ENCODE measurements at places on chromosomes 4 and X.

DNA sequence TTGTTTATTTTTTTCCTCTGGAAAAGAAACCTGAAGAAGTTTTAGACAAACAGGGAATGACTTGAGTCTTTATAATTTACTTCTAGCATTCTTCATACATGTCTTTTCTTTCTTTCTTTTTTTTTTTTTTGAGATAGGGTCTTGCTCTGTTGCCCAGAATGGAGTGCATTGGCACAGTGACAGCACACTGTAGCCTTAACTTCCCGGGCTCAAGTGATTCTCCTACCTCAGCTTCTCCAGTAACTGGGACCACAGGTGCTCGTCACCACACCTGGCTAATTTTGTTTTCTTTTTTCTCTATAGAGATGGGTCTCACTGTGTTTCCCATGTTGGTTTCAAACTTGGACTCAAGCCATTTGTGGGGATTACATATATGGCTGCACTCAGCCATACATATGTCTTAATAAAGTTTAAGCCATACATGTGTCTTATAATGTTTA lies 71.8 kb downstream of the RAPGEF2 start:
- no peak for DNase-seq

DNA sequence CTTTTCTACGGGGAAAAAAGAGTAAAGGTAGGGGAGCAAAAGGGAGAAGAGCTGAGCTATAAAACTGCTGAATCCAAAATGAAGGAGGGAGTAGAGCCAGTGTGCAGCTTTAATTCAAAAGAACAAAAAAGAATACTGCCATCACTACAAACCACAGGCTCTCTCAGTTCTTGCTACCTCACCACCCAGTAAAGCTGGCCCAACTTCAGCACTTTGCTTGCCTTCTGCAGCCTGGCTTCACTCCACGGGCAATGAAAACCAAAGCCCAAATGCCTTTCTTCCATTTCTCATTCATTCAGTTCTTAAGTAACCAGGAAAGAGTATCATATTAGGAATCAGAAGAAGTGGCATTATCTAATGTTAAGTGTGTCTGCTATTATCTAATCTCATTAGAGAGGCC lies 376.8 kb downstream of the BCOR start:
- no peak for DNase-seq

DNA sequence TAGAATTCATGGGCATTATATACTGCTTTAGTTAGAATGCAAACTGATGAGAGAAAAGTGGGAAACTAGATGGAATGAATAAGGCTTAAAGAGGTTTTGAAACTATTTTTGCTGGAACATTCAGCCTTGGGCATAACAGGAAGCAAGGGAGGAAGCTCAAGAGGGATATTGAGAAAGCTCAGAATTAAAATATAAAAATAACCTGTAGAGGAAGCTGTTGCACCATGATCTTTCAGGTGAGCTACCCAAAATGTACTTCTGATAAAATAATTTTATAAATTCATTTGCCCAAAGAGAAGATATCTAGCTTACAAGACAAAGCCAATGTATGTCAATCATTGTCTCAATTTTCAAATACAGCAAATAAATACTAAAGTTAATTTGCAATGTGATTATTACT lies 11.3 kb downstream of the GC start:
- DNase-seq = no peak

- DNase-seq = no peak
Measured at GRCh38 chrX:28225513-28225912, 244.3 kb upstream of the DCAF8L1 start.

- DNase-seq = no peak
Measured at GRCh38 chrX:19388741-19389140, 45.0 kb downstream of the PDHA1 start.

DNA sequence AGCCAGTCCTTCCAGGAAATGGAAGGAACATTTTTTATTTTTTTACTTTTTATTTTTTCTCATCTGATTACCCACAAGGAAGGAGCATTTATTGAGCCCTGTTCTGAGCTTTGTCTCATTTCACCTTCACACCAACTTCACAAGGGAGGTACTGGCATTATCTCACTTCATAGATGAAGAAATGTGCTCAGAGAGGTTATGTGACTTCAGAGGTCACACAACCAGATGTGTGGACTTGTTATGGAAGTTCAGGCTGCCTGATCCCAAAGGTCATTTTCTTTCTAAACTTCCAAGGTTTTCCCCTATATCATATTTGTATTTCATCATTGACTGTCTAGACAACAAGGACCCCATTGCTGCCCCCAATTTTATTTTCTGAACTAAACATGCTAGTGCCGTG lies 160.3 kb downstream of the DCLK2 start:
- no peak for DNase-seq

DNA sequence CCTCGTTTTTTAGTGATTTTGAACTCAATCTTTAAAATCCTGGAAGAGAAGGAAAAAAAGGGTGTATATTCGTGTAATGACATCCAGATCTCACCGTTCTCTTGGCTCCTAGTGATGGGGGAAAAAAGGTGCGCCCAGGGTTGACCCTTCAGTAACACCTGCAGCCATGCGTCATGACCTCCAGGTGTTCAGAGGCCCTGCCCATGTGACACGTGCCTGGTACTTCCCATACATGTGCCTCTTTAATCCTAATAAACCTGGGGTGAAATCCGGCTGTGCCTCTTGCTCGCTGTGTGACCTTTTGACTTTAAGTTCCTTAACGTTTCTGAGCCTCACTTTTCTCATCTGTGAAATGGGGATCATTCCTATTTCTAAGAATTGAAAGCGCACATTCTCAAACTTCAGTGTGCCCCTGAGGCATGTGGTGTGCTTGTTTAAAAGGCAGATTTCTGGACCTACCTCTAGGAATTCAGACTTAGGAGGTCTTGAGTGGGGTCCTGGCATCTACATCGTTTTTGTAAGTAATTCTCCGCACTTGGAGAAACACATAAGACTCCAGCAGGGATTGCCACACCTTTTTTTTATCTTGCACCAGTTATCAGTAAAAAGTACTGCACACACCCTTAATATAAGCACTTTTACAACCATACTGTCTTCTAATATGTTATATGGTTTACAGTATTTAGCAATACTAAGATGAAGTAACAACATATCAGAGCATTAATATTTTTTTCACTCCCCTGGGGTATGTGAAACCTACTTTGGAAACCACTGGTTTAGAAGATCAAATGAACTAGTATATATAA lies 90.1 kb downstream of the RELL1 start:
- no peak for DNase-seq

DNA sequence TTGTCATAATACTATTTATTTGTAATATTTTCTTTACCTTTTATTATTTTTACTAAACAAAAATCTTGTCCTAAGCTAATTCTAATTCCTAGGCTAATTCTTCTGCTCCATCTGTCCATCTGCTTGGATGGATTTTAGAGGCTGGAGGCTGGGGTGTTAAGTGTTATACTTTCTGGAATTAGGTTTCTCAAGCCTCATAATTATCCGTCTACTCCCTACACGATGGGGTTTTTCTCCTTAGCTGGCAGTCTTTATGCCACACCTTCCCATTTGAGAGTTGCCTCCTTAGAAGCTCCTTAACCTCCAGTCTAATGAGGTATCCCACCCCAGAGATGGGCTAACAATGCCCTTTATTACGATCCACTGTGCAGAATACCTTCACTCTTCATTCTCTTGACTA lies 37.6 kb upstream of the LGI2 start:
- no peak for DNase-seq

DNA sequence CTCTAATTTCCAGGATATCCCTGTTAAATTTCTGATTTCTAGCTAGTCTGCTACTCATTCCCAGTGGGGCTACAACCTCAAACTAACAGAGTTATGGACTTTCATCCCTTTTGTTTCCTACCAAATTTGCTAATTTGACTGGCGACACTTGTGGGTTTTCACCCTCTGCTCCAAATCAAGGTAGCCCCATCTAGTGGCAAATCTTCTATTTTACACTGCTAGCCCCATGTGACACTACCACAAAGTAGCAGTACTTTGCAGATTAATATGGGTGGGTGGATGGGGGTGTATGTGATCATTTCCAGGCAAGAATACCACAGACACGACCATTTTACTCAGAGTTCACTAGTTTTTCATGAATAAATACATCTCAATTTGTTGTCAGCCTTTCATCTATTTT lies 150.3 kb downstream of the MSL3 start:
- no peak for DNase-seq

DNA sequence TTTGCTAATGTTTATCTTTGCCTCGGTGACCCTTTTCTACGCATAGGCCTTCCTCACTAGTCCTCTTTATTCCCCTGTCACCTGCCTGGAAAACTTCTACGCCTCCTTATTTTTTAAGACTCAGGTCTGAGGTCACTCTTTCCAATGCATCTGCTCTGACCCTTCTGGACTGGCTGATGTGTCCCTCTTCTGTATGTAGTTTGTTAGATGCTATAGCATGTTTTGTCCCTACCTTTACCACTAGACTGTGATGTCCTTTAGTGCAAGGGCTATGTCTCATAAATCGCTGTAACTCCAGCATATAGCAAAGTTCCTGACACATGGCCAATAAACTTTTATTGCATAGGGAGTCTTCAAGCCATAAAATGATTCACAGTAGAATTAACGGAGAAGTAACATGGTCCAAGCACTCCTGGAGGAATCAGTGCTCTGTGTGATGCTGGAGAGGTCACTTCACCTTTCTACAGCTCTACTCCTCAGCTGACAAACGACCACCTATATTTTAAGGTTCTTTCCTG lies 872.5 kb upstream of the SLIT2 start:
- DNase-seq = no peak

GRCh38 chr4:141119071-141119470 lies 14.2 kb downstream of the RNF150 start:
- DNase-seq = no peak

- no peak for DNase-seq
Measured at GRCh38 chr4:149999485-150000074, 78.7 kb upstream of the DCLK2 start.

- DNase-seq = no peak
Measured at GRCh38 chrX:110435196-110435595, 76.5 kb downstream of the RTL9 start.
